Bone marrow (tissue), 2 donors: ENCODE measurements at places on chromosomes 16 and 17.

- DNase-seq, result peak; percentile 36
These were observed 190.9 kb downstream of the CCDC182 start for GRCh38 chr17:57553991-57554825.

GRCh38 chr17:32827227-32827626 lies 49.7 kb downstream of the MYO1D start:
- DNase-seq, result no peak

GRCh38 chr17:36001110-36001771 lies at the start of gene CCL15:
Gene CCL15 (minus strand): TSS chr17:36001553. CDS start chr17:36001492, 61 bp downstream.
- DNase-seq, result no peak

DNA sequence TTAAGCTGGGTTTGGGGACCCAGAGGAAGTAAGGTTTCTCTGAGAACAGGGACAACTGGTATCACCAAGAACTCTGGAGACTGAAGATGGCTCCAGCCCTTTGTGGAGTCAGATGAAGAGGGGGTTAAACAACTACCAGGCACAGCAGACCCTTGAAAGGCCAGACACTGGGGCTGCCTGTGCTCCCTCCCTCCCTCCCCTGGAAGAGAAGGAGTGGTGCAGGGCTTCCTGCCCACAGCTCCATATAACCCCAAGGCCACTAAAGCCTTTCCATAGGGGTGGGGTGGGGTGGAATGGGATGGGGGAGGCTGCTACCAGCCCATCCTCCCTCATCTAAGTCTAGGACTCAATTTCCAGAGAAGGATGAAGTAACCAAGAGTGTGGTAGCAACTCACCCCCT lies 66.7 kb downstream of the CCDC182 start:
- no peak for DNase-seq

DNA sequence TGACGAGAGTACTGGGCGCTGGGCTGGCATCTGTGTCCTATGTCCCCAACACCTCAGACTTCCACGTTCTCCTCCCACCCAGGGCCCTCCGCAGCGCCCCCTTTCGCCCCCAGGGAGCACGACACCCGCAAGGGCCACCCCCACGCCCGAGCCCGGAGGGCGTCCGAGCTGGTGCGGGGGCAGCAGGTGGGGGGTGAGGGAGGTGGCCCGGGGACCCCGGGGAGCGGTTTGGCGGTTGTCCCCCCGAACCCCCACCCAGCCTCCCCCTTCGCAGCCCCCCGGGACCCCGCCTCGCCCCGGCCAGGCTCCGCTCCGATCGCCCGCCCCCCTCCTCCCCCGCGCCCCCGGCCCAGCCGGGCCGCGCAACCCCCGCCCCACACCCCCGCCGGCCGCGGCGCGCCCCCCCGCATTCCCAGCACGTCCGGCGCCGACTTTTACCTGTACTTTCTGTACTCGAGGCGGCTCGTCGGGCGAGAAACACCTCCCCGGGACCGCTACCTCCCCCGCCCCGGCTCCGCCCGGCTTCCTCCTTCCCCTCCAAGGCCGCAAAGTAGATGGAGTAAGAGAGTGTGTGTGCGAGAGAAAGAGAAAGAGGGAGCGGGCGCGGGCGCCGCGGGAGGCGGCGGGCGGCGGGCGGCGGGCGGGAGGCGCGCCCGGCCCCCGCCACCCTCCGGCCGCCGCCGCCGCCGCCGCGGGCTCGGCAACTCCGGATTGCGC lies 901 bp downstream of the CDYL2 start:
- peak; percentile 52 for DNase-seq

- DNase-seq, result no peak
These were observed 16.0 kb downstream of the FBXO31 start for GRCh38 chr16:87367529-87367928.

DNA sequence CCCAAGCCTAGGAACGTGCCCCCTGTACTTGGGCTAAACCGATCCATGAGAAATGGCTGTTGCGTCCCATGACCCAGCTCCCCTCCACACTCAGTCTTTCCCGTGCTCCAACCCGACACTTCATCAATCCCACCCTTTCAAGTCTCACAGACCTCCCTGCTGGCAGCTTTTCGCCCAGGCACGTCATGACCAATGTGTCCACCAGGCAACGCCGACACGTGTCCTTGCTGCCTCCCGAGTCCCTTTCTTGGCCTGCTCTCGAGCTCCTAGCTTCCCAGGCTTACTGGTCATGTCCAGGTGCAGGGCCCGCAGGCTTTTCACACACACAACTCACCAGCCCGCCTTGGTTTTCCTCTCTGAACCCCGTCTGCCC lies 12.2 kb downstream of the MNT start:
- DNase-seq, result no peak

DNA sequence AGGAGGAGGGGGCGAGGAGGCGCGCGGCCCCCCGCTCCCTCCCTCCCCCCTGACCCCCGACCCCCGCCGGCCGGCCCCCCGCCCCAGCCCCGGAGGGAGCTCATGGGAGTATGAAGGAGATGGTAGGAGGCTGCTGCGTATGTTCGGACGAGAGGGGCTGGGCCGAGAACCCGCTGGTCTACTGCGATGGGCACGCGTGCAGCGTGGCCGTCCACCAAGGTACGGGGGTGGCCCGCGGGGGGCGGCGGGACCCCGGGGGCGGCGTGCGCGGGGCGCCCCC lies 390 bp downstream of the MLLT6 start:
- DNase-seq, result no peak

GRCh38 chr17:72931635-72932034 lies 160.9 kb downstream of the SLC39A11 start:
- no peak for DNase-seq

DNA sequence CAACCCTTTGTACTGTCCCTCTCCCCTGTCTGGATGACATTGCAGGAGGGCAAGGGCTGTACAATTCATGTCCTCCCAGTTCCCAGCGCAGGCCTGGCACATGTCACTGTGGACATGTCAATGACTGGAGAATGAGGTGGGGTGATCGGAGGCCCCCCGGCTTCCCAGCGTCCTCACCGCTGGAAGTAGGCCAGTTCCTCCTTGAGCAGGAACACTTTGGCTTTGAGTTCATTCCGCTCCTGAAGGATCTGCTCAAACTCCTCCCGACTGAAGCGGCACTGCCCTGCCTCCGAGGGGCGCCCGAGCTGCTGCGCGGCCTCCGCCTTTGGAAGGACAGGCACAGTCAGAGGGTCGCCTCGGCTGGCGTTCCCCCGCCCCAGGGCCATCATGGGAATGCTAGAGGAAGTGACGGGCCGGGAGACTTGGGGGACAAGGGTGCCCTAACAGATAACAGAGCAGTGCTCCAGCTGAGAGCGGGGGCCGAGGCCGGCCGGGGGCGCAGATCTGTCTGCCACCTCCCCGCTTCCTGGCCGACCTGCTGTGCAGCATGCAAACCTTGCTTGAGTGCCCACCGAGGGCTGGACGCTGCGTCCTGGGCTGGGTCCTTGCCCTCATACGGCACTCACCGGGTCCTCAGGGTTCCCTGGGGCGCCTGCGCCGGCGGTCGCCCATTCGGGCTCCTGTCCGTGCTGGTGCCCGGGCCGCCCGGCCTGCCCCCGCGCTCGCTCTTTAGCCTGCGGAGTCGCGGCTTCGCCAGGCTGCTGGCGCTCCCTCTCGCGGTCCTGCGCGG lies 1.3 kb downstream of the RILP start:
- DNase-seq, result no peak

GRCh38 chr17:3665834-3666233 lies 2.5 kb downstream of the TAX1BP3 start:
- no peak for DNase-seq

DNA sequence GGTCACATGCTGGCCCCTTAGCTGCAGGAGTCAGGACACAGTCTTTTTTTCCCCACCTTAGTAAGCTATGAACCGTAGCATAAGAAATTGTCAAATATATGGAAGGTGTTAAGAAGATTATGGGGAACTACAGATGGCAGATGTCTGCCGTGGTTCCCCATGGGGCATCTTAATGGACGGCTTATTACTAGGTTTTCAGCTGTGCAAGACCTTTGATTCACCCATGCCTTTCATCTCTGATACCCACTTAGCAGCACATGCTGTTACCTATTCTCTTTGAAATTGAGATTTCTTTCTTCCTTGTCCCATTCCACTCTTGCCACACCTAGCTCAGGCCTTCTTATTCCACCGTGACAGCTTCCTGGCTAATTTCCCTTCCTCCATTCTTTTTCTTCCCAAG lies 70.7 kb downstream of the RPTOR start:
- no peak for DNase-seq

- DNase-seq, result no peak
These were observed 6.3 kb upstream of the CACNA1G start for GRCh38 chr17:50554201-50554600.

- DNase-seq, result no peak
These were observed 46.2 kb upstream of the NOL11 start for GRCh38 chr17:67671493-67671892.

DNA sequence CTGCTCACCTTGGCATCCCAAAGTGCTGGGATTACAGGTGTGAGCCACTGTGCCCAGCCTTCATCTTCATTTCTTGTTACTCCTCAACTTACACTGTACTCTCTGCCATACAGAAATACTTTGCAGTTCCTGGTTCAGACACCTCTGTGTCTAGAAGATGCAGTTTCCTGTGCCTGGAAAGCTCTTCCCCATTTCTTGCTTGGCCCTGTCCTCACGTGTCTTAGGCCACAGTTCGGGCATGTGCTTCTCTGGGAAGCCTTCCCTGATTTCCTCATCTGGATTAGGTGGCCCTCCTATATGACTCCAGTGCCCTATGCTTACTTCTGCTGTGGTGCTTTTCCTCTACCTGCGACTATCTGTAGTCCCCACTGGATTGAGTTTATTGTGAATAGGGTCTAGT lies 26.5 kb upstream of the CDR2 start:
- no peak for DNase-seq

DNA sequence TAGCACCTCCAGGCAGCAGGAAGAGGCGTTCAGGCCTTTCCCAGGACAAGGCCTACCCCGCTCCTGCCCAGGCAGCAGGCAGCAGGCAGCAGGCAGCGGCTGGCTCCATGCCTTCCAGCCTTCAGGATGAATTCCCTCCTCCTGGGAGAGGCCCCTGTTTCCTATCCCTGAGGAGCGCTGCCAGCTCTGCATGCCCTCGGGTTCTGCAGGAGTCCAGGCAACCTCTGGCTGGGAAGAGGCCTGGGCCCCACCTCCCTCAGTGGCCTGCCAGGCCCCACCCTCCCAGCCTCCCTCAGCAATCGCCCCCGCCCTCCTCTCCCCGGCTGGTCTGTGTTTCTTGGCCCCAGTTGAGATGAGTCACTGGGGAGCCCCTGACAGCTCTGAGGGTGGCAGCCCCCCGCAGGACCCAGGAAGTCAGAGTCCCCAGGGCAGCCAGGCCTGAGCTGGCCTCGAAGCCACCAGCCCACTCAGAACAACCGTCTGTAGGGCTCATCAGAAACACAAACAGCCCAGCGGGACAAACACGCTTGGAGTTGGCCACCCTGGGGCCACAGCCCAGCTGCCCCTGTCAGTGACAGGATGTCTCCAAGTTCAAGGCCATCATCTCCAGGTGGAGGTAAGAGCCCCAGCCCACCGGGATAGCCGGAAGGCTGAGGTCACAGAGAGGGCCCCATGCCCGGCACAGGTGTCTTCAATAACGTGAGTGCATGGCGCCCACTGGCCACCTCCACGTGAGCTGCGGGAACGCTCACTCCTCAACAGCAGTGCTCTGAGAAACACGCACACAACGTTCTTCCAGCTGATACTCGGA lies 39.5 kb upstream of the CIBAR2 start:
- no peak for DNase-seq

- DNase-seq, result peak; percentile 66
These were observed at the start of gene SARM1 for GRCh38 chr17:28371245-28372202. Gene SARM1 (plus strand): TSS chr17:28371694. CDS start chr17:28372033, 339 bp downstream.

GRCh38 chr17:35932586-35932985 lies 2.0 kb upstream of the RDM1 start:
- no peak for DNase-seq

- no peak for DNase-seq
These were observed 794 bp downstream of the SMG6 start for GRCh38 chr17:2302778-2303203.

DNA sequence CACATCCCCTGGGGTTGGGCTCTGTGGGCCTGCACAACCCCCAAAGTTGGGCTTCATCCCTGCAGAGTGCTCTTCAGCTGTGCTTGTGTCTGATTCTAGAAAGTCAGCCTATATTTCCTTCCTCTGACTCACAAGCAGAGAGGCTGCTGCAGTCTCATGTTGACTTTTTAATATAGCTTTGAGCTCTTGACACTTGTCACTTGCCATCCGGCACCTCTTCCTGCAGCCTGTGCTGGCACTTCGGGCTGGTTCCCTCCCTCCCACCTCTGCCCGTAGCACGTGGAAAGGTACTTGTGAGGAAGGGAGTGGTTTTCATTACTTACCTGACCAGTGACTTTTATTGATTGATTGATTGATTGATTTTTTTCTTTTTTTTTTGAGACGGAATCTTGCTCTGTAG lies 19.0 kb upstream of the JPT2 start:
- DNase-seq, result no peak

DNA sequence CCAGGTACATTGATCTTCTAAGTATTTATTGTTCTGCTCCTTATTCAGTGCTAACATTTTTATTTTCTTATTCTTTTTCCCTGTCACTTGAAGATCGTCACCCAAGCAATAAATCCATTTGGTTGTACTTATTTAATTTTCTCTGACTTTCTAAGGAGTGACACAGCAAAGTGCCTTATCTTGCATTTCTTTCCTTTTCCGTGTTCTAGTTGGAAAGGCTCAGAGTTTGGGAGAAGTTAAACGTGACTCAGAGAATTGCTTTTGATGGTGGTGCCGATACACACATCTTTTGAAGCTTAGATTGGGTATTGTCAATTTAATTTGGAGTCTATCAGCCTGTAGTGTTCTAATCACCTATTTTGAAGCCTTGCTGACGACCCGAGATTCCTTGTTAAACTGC lies 72.0 kb downstream of the PITPNC1 start:
- DNase-seq, result no peak

GRCh38 chr17:43784068-43784467 lies 3.8 kb downstream of the CFAP97D1 start:
- DNase-seq, result no peak

DNA sequence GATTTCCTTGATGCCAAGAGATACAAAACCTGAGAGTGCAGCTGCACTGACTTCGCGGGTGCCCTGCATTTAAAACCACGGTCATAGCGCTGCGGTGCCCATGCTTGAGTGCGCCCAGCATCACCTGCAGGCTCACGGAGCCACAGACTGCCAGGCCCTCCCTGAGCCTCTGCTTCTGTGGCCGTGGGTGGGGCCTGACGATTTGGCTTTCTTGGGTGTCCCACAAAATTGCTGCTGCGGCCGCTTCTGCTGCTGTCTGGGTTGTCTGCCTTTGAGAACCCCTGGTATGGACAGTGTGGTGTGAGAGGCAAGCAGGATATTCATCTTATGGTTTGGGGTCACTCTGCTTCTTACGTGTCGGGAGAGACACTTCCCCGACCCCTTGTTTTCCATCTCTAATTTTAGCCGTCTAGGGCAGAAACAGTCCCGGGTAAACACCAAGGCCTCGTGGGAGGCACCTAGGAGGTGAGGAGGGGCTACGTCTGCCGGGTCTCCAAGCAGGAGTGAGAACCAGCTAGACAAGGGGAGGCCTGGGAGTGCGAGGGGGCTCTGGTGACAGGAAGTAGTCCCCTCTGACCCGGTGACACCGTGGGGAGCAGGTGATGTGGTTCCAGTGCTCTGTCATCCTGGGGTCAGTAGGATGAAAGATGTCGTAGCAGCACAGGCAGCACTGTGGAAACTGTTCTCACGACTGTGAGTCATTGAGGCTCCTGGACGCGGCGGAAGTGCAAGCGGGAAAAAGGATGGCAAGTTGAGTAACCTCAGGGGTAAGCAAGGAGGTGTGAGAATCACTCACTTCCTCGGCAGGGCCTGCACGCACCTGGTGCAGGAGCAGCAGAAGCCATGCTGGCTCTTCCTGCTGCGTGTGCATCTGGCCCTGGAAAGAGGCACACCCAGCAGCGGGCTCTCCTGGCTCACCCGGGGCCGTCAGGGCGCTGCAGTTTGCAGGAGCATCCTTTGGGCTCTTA lies 176.3 kb downstream of the RPTOR start:
- DNase-seq, result no peak

- DNase-seq, result no peak
These were observed 21.0 kb upstream of the PHB1 start for GRCh38 chr17:49435671-49436029.
